ENCODE measurements at places on chromosomes 3 and 15.

DNA sequence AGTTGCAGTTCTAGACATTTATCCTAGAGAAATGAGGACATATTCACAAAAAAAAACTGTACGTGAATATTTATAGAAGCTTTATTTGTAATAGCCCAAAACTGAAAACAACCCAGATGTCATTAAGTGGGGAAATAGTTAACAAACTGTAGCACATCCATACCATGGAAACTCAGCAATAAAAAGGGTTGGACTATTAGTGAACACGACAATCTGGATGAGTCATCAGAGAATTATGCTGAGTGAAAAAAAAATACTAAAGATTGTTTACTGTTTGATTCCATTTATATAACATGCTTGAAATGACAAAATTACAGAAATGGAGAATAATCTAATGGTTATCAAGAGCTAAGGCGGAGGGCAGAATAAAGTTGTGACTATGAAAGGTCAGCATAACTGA lies 59.5 kb downstream of the CPA3 start:
- DNase-seq = no peak

GRCh38 chr15:98843844-98844243 lies 163.7 kb downstream of the PGPEP1L start:
- no peak for DNase-seq

DNA sequence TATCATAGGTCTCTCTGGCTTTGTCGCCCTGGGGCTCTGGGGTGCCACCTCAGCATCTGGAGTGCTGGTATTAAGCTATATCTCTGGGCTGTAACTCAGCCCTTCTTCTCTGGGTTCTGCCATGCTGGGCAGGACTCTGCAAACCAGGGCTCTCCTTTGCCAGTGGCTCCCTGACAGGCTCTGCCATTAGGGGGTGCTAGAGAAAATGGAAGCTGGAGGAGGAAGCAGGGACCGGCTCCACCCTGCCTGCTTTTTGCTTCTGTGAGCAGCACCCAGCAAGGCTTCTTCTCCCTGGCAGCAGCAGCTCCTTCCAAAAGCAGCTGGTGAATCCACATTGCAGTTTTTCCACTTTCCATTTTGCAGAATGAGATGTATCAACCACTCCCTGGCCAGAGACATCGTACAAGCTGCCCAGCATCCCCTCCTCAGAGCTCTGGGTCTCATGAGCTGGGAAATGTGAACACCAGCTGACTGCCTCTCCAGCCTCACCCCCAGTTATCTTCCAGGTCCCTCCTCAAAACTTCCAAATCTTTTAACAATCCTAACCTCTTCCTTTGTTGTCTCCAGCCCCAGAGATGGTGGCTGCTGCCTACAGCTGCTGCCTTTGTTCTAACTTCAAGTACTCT lies 165.0 kb downstream of the ABHD5 start:
- peak; percentile 39 for DNase-seq

DNA sequence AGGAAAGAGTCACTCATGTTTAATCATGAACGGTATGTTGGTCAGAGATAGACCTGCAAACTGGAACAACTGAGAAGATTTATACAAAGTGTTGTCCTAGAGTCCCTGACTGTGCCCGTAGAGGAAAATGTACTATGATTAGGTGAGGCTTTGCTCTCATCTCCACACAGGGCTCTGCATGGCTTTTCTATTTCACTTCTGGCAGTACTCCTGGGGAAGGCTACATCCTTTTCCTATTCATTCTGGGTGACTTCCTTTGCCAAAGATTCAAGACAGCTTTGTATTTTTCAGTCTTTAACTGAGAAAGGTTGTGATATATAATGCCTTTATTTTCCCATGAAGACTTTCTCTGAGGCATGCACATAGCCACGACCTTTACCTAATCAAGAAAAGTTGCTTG lies 414.7 kb downstream of the ZBTB20 start:
- no peak for DNase-seq

DNA sequence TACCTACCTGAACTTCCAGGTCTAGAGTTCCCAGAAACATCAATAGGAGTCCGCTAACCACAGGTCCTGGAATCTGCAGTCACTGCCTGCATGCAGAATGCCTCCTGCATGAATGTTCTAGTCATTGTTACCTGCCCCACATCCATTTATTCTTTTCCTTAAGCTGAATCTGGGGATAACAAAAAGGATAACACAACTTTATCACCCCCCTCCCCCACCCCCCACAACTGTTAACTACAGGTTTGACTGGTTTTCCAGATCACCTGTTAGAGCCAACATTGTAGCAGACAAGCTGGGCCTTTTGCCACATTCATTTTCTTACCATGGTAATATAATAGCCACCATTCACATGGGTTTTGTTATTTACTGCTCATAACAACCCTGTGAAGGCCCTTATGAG lies 4.6 kb upstream of the CTSH start:
- no peak for DNase-seq

- DNase-seq = no peak
Measured at GRCh38 chr3:122692674-122693073, 12.0 kb downstream of the PARP14 start.

DNA sequence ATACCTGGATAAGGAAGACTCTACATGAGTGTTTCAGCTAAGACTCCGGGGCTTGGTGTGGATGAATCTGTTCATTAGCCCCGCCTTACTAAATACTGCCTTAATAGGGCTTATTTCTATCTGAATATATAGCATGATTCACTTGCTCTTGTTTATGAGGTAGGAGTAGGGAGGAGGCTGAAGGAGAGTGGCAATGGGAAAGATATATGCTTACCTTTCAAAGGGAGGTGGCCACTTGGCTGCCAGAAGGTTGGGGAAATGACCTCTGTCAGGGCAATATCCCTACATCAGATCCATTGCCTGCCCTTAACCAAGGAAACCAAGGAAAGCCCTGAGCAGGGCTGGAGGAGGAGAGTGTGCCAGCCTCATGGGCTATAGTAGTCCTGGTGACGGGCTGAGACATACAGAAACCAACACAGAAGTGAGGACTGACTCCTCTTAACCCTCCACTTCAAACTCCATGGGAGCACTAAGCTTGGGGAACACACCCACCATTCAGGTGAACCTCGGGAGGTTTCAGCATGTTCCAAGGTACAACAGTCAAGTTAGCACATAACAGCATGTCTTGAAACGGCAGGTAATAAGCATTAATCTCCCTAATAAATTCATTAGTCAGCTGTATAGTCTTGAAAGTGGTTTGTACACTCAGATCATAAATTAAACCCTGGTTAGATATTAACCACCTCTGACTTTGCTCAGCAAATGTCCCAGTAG lies 80.1 kb downstream of the EOMES start:
- no peak for DNase-seq

DNA sequence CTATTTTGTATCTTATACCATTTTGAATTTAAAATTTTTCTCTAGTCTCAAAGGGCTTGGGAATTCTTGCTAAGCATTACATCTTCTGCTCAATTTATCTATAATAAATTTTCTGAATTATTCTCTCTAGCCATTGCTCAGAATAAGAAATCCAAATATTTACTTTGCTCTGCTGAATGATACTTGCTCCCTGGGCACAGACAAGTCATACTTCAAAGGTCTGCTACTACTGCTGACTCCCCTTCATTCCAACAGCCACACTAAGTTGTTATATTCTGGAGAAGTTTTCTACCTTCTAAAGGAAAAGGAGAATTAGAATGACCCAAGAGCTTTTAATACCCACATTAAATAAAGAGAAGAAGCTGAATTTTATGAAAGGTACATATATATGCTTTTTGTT lies 460.3 kb upstream of the ZNF717 start:
- DNase-seq = no peak

GRCh38 chr3:184601576-184602371 lies 40.2 kb downstream of the EPHB3 start:
- no peak for DNase-seq

DNA sequence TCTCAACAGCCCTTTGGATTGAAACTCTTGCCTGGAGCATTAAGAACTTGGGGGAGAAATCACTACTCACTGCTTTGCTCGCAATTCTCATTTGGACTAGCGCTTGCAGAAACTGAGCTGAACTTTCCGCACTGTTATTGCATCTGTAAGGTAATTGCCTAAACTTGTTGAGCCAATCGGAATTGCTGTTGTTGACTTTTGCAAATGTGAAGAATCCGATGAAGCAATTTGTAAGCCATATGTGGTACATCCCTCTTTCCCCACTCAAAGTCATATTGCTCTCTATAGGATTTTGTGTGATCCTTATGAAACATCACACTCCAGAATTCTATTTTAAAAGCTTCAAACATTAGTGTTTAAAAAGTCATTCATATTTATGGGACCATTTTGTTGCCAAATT lies 191.7 kb upstream of the GBE1 start:
- no peak for DNase-seq

DNA sequence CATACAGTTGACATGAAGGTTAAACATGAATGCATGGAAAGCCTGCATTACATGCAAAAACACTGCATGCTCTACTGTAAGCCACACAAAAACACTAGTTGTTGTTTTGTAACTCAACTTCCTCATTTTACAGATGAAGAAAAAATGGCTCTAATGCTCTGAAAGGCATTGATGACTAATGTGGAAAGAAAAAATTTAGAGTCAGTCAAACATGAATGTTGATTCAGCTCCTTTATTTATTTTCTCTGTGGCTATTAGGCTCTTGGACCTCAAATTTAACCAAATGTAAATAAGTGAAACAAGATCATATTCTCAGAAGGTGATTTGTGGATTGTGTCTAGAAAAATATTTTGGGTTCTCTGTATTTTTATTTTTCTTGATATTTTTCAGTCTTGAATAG lies 336.7 kb upstream of the ZNF717 start:
- DNase-seq = no peak

DNA sequence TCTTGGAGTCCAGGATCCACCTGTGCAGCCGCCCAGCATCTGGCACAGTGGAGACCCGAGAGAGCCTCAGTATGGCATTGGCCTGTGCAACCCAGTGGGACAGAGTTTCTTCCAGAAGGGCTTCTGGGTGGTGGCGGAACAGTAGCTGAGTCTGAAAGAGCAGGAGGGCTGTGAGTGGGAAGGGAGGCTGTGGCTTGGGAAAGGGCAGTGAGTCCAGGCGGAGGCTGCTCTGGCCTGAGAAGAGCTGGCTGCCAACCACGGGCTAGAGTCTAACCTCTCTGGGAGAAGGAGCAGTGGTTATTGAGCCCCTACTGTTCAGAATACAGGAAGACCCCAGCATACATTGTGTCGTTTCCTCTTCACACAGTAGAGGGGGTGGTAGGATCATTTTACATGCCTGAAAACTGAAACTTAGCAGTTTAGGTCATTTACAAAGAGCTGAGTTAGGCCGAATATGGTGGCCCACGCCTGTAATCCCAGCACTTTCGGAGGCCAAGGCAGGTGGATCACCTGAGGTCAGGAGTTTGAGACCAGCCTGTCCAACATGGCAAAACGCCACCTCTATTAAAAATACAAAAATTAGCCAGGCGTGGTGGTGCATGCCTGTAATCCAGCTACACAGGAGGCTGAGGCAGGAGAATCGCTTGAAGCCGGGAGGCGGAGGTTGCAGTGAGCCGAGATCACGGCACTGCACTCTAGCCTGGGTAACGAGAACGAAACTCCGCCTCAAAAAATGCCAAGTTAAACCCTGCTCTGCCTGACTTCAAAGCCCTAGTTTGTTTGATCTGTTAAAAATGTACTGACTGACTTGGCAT lies 3.2 kb downstream of the AEN start:
- DNase-seq = no peak

- no peak for DNase-seq
Measured at GRCh38 chr3:110362751-110363150, 708.9 kb upstream of the NECTIN3 start.

- DNase-seq = peak; percentile 80
Measured at GRCh38 chr15:94119923-94120775, 111.2 kb upstream of the MCTP2 start.

DNA sequence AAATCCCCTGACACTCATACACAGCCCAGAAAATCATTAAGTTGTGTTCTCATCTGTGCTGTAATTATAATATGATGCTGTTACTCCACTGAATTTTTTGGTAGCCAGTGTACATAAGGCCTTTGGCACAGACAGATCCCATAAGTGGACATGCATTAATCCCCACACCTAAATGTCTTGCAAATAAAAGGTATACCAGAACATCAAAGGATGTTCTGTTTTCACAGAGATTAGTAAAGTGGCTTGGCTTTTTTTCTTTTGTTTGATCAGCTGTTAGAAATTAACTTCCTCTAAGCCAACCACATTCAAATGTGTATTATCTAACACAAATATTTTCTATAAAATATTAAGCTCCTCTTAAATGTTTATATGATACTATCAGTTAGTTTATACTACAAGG lies 2.7 kb downstream of the SST start:
- DNase-seq = no peak

DNA sequence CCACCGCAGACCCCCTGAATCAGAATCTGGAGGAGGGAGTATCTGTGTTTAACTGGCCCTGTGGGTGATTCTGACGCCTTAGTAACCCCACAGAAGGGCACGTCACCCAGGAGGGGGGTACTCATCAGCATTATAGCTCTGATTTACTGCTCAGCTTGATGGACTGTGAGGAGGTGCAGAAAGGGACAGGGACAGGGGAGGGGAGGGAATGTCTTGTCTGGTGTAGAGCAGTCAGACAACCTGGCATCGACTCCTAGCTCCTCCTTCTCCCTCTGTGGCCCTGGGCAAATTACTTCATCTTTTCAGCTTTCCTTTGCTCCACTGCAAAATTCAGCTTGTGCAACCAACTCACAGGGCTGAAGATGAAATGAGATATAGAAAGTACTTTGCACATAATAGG lies 42.3 kb upstream of the GLCE start:
- DNase-seq = no peak

DNA sequence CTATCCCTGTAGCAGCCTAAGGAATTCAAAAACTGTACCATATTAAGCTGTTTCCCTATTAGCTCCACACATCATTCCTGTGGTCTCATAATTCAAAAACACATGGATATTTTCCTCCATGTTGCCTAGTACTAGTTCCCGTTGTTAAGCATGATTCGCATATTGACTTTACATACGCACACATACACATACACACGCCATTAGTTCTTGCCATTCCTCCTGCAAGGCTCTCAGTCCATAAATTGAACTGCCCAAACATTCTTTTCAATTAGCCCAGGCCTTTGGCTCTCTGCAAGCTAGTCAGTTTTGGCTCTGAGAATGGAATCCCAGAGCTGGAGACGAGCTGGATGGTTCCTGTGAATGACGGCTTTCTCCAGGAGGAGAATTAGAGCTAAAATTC lies 57.2 kb upstream of the RAD18 start:
- DNase-seq = no peak

GRCh38 chr3:85050821-85051220 lies 92.0 kb downstream of the CADM2 start:
- DNase-seq = no peak

DNA sequence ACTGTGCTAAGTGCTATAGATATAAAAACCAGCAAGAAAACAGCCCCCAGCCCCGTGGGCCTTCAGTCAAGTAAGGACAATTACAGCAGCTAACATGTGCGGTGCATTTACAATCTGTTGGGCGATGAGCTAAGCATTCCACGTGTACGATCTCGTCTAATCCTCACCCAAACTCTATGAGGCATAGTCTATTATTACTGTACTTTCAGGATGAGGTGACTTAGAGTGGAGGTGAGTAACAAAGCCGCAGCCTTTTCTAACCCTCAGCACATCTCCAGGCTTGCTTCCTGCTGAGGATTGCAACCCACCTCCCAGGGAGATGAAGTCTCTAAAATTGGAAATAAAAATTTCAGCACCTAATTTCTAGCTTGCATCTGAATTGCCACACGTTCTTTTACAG lies 53.2 kb upstream of the MCF2L2 start:
- no peak for DNase-seq

All from GM04504 (cell line).